HT-29 (cell line): ENCODE measurements at places on chromosomes 12 and 14. TPM values are rescaled to one million over a fixed set of nuclear protein-coding genes. Genes with fewer than 3 reads are reported as not detected.

Gene SOX5
- total RNA-seq: 0.57 TPM in 1 of 2 replicates, not detected in the other

Gene AMHR2
- not detected in 2 replicates for total RNA-seq

Gene MYRFL
- 13.2 and 14.8 TPM in 2 replicates for total RNA-seq

Gene TRMT61A
- total RNA-seq: 49.8 and 50.8 TPM in 2 replicates

Gene RD3L
- not detected in 2 replicates for total RNA-seq

Gene ISM2
- not detected in 2 replicates for total RNA-seq

Gene FAM181A
- not detected in 2 replicates for total RNA-seq

Gene CLEC2D
- total RNA-seq: 0.03 and 0.37 TPM in 2 replicates

Gene JAG2
- total RNA-seq: 10.6 and 16.0 TPM in 2 replicates

Gene LMNTD1
- not detected in 2 replicates for total RNA-seq

Gene POLE
- total RNA-seq: 86.0 and 104 TPM in 2 replicates

Gene SUDS3
- 32.2 and 33.6 TPM in 2 replicates for total RNA-seq

Gene TMPRSS12
- total RNA-seq: not detected in 2 replicates

Gene POLE2
- total RNA-seq: 10.3 and 14.8 TPM in 2 replicates

Gene RHEBL1
- 1.4 and 1.7 TPM in 2 replicates for total RNA-seq

Gene SDS
- total RNA-seq: not detected in 2 replicates

Gene PELI2
- 3.1 and 3.8 TPM in 2 replicates for total RNA-seq

Gene CFL2
- total RNA-seq: 4.4 and 5.0 TPM in 2 replicates

Gene PLA2G1B
- not detected in 2 replicates for total RNA-seq

Gene PCNX4
- total RNA-seq: 8.2 and 32.9 TPM in 2 replicates

Gene SPATS2
- 11.5 and 16.3 TPM in 2 replicates for total RNA-seq

Gene CDH24
- total RNA-seq: 11.4 and 15.0 TPM in 2 replicates

Gene MANSC4
- total RNA-seq: not detected in 2 replicates

Gene CCDC197
- not detected in 2 replicates for total RNA-seq

Gene LPAR5
- 0.03 TPM in 1 of 2 replicates, not detected in the other for total RNA-seq

Gene TAS2R10
- total RNA-seq: 0.21 and 0.36 TPM in 2 replicates

Gene CCDC92
- total RNA-seq: 5.5 and 6.8 TPM in 2 replicates

Gene KLRB1
- total RNA-seq: not detected in 2 replicates

Gene ABCC9
- total RNA-seq: not detected in 2 replicates

Gene WNT1
- not detected in 2 replicates for total RNA-seq

Gene PLEKHH1
- 11.0 and 12.7 TPM in 2 replicates for total RNA-seq

Gene TTLL5
- 14.6 and 20.5 TPM in 2 replicates for total RNA-seq

Gene HECTD4
- total RNA-seq: 13.1 and 22.3 TPM in 2 replicates

Gene PDE3A
- total RNA-seq: not detected in 2 replicates

Gene MYO1A
- 0.76 and 1.8 TPM in 2 replicates for total RNA-seq

Gene CELA1
- total RNA-seq: not detected in 2 replicates

Gene PKP2
- total RNA-seq: 34.0 and 34.4 TPM in 2 replicates

Gene KRT85
- not detected in 2 replicates for total RNA-seq

Gene CCNT1
- 14.1 and 16.7 TPM in 2 replicates for total RNA-seq

Gene OR6C68
- not detected in 2 replicates for total RNA-seq

Gene KRR1
- 12.1 and 14.6 TPM in 2 replicates for total RNA-seq

Gene MYBPC1
- total RNA-seq: 0.10 TPM in 1 of 2 replicates, not detected in the other

Gene GARIN6
- not detected in 2 replicates for total RNA-seq

Gene TMEM229B
- 0.08 and 0.15 TPM in 2 replicates for total RNA-seq

Gene KRT6C
- total RNA-seq: not detected in 2 replicates

Gene MYH6
- not detected in 2 replicates for total RNA-seq

Gene PTGDR
- not detected in 2 replicates for total RNA-seq

Gene FOXG1
- total RNA-seq: not detected in 2 replicates

Gene KRT74
- not detected in 2 replicates for total RNA-seq

Gene RNASE9
- not detected in 2 replicates for total RNA-seq

Gene GZMB
- total RNA-seq: not detected in 2 replicates

Gene LHX5
- total RNA-seq: not detected in 2 replicates

Gene CLEC2A
- not detected in 2 replicates for total RNA-seq

Gene COL2A1
- not detected in 2 replicates for total RNA-seq

Gene KCNK10
- total RNA-seq: not detected in 2 replicates

Gene AQP6
- total RNA-seq: 1.8 and 2.0 TPM in 2 replicates

Gene MYF6
- total RNA-seq: not detected in 2 replicates
